ENCODE measurements at places on chromosomes 1 and 21.

- DNase-seq = no peak
Measured at GRCh38 chr1:219159946-219160645, 13.6 kb upstream of the LYPLAL1 start.

GRCh38 chr1:153945795-153946621, 510 bp downstream of the DENND4B start:
- peak; percentile 70 for DNase-seq

- no peak for DNase-seq
Measured at GRCh38 chr1:228903434-228904071, 168.3 kb downstream of the RHOU start.

DNA sequence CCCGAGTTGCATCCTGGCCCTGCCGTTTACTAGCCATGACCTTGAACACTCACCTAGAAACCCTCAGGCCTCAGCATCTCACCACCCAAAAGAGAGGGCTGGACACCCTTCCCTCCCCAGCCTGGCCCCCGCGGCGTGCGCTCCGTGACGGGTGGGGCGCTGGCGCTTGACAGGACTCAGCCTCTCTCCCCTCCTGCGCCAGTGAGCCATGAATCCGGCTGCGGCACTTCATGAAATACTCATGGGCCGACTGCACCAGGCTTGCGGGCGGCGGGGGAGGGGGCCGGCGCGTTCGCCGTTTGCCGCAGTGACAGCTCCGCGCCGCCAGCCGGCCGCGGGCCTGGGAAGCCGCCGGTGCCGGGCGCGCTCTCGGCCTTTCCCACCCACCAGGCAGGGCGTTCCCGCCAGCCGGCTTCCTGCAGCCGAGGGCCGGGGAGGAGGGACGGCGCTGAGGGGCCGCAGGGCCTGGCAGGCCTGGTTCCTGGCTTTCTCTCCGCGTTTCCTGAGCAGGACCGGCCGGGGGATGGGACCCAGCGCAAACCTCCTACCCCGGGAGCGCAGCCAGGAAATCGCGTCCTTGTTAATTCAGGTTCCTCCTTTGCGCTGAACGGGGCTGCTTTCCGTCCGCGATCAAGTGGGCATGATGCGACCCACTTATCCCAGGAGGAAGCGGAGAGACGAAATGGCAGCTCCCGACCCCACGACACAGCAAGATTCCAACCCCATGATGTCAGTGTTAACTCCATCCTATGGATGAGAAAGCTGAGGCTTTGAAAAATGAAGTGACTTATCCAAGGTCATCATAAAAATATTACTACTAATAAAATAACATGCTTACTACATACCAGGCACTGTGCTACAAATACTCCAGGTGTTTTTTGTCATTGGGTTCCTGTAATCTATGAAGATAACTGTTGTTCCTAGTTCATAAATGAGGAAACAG, 9.1 kb upstream of the LUZP1 start:
- peak; percentile 72 for DNase-seq

- no peak for DNase-seq
Measured at GRCh38 chr1:203447151-203447550, 28.5 kb upstream of the PRELP start.

- peak; percentile 71 for DNase-seq
Measured at GRCh38 chr1:87220993-87221392, 107.7 kb upstream of the LMO4 start.

DNA sequence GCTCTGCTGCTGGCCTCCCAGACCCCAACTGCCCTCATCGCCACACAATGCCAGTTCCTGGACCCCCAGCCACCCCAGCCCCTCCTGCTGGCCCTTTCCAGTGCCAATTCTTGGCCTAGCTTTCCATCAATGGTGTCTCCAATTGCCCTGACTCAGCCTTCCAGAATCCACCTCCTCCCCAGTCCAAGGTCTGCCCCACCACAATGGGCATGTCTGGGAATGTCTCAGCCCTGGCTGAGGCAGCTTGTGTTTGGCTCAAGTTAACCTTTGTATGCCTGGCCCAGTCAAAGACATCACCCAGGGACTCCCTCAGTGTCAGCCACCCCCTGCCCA, 16.4 kb downstream of the ALDH4A1 start:
- DNase-seq = no peak

DNA sequence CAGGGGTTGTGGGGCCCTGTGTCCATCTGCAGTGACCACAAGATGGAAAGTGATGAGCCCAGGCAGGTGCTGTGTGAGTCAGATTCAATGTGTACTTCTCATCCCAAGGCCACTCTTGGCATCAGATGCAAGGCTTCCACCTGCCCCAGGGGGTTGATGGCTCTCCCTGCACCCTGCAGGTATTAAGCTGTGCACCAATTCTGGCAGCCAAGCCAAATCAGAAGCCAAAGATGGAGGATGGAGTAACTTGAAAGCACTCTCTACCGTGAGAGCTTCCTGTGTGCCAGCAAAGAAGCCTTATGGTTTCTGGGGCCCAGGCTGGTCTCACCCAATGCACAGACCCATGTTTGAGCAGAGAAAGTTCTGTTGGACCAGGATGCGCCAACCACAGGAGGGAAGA, 44.3 kb upstream of the TENT5C start:
- no peak for DNase-seq

GRCh38 chr1:39102537-39103327, 76.6 kb downstream of the NDUFS5 start:
- DNase-seq = peak; percentile 27

DNA sequence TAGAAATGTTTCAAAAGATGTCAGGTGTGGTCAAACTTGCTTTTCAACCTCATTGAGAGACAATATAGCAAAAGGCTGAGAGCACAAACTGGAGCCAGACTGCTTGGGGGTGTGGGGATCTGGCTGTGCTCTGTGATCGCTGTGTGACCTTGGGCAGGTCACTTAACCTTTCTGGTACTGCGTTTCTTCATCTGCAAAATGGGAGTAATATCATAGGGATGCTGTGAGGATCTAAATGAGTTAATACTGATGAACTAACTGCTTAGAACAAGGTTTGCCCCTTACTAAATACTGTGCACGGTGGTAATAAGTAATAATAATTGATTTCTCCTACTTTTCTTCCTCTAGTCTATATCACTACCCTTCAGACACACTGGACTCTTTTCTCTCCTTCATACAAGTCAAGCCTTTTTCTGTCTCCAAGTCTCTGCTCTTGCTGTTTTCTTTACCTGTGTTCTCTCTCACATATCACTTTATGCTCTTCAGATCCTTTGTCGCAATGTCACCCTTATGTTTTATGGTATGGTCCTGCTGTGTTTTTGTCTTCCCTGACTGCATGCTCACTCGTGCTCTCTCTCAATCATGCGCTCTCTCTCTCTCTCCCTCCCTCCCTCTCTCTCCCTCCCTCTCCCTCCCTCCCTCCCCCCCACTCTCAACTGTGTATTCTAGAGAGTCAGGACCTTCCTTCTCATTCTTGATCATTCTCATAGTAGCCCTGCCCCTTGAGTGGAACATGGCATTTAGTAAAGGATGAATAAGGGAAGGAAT, 3.3 kb downstream of the MGST3 start:
- DNase-seq = no peak

DNA sequence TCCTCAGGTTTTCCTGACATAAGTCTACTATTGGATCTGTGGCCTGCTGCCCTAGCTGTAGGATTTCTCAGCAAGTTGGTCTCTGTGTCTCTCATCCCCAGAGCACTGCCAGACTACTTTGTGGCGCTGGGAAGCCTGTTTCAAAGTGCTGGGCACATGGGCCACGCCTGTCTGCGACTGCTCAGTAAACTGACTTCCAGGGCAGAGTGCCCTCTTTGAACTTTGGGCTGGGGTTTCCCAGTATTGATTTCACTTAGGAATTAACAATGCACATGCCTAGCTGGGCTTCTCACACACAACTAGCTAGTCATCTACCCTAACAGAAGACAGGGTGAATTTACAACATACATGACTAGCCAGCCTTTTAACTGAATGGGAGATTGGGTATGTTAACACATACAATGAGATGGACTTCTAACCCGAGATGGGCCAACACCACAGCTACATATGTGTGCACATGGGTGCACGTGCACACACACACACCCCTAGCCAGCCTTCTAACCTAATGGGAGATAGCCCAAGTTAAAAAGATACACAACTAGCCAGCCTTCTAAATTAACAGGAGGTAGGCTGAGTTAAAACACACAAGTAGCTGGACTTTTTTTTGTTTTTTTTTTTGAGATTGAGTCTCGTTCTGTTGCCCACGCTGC, 6.9 kb upstream of the TRIM17 start:
- DNase-seq = no peak

DNA sequence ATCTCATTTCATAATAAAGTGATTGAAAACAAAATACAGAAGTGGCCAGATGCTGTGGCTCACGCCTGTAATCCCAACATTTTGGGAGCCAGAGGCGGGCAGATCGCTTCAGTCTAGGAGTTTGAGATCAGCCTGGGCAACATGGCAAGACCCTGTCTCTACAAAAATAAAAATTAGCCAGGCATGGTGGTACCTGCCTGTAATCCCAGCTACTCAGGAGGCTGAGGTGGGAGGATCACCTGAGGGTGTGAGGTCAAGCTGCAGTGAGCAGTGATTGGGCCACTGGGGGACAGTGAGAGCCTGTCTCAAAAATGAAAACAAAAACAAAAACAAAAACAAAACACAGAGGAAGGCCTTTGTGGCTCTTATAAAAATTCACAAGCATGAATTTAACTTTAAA, 38.6 kb downstream of the TRIM33 start:
- no peak for DNase-seq

DNA sequence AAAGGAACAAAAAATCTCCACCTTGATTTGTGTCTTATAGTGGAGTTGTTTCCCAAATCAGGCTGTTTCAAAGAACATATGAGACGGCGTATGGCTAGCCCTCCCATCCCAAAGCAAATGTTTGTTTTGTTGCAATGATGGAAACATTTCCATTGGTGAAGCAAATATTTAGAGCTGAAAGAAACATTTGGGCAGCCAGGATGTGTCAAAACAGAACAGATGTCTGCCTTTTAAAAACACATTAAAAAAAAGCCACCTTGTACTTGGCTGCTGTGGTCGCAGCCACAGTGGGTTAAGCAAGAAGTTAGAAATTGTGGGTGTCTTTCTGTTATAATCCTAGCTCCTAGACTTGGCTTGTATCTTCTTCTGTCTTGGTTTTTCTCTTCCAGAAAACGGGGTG, 116.3 kb downstream of the PEX14 start:
- DNase-seq = no peak

DNA sequence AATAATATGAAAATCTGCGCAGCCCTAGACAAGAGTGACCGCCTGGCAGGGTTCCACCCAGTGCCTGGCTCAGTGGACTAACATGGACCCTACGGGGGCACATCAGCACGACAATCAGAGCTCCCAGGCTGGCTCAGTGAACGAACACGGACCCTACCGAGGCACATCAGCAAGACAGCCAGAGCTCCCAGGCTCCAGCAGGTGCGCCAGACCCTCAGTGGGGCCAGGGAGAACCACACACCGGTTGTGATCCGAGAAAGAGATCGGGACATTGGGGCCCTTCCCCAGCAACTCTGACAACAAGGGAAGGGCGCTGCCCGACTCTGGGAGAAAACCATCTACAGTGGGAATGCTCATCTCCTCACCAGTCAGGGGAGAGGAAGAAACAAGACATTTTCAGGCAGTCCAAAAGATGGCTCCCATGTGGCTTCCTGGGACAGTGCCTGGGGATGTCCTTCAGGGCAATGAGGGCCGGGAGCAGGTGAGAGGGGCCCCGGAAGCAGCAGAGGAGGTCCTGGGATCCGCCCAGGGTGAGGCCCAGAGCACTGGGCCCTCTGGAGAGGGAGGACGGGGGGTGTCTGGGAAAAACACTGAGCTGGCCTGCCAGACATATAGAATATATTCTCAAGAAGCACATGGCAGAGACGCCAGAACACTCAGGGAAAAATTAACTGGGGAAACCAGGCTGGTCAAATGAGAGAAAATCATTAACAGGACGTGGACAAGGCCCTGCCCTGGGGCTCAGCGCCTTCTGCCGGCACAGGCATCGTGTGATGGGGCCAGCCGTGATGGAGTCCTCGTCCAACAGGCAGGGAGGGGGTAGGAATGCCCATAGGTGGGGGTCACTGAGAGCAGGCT, 4.8 kb downstream of the ARHGEF16 start:
- peak; percentile 27 for DNase-seq

DNA sequence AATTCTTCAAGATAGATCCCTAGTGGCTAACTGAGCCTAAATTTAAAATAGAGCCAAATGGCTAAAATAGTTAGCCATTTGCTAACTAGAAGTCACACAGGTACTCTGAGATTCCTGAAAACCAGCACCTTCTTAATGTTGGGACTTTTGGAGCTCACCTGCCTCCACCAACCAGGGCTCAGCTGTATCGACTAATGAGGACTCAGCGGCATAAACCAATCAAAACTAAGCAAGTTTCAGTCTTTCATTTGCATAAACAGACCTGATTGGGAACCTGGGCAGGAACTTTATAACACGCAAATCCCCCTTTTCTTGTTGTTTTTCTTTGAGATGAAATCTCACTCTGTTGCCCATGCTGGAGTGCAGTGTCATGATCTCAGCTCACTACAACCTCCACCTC, 28.5 kb downstream of the TNFRSF9 start:
- DNase-seq = no peak

DNA sequence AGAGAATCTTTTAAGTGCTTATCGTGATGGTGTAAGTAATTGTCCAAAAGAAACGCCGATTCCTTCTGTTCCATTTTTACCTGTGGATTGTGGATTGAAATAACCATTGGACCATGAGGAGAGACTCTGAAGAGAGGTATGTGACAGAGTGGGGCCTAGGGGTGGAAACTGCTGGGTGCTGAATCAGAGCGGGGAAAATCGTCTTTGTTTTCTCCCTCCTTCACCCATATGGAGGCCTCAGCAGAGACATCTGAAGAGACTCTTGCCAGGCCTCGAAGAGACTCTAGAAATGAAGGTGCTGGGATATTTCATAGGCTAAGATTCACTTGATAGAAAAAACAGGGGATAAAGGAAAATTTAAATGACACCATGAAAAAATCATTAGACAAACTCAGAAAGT, 1327.0 kb downstream of the BRINP3 start:
- DNase-seq = no peak

DNA sequence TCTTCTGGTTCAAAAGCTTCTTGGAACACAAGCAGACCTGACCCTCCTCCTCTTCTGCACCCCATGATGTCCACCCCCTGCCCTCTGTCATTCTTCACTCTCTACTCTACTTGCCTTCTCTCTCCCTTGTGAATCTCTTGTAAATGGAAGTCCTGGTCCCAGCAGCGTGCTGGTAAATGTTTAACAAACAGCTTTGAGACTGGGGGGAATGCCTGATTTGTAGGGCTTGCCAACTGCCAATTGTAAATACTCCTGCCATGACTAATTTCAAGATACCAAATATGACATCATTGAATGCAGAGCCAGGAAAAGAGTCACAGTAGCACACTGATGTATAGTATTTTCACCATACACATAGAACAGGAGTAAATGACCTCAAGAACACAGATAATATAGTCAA, 40.9 kb upstream of the LRRN2 start:
- no peak for DNase-seq

- no peak for DNase-seq
Measured at GRCh38 chr1:156801409-156802121, 15.1 kb downstream of the SH2D2A start.

GRCh38 chr1:114040273-114041015, 61.2 kb downstream of the OLFML3 start:
- peak; percentile 36 for DNase-seq

DNA sequence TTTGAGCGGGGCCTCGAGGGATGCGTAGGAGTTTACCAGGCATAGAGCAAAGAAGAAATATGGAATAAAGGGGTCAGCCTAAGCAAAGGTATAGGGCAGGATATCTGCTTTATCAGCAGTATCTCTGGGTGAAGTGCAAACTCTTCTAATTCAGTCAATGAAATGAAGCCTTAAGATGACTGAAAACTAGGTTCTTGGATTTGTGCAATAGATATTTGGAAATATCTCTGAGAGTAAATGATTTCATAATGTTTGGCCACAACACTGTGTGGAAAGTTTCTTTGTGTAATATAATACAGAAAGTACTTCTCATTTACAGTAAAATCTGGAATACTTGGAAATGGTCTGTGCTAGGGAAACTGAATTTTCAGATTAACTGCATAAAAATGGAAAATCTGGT, 26.1 kb downstream of the KCNJ15 start:
- DNase-seq = no peak

Data from trophoblast cell (in vitro differentiated cells and primary cell).